GM12878 (cell line): ENCODE measurements at places on chromosomes 3 and 15.

DNA sequence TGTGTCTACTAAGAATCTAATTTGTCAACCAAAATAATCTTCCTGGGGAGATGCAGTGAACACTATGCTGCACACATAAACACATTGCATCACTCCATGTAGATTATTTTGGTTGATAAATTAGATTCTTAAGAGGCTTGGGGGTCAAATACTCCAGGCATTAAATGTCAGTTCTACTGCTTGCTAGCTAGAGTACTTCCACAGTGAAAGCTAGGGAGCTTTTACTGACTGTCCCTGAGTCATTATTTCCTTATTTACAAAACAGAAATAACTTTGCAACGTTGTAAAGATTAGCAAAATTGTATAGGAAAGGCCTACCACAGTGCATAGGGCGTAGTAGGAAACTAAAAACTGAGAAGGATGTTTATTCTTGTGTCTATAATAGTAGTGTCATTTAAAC lies 12.9 kb upstream of the TMC3 start:
- no peaks in the 10 kb centered on the region for H3K36me3 ChIP-seq
- H3K4me1 ChIP-seq: no peaks in the 10 kb centered on the region
- no peak overlapping the region for H3K4me3 ChIP-seq
- no peak overlapping the region for H3K27ac ChIP-seq
- DNase-seq: no peak
- no peaks in the 10 kb centered on the region for H3K27me3 ChIP-seq

GRCh38 chr3:55292360-55292759 lies 194.7 kb downstream of the WNT5A start:
- no peaks in the 10 kb centered on the region for H3K4me1 ChIP-seq
- H3K27me3 ChIP-seq: no peaks in the 10 kb centered on the region
- no peak overlapping the region for H3K4me3 ChIP-seq
- H3K27ac ChIP-seq: no peak overlapping the region
- no peak for DNase-seq

GRCh38 chr15:38414357-38414756 lies 39.6 kb upstream of the FAM98B start:
- H3K27me3 ChIP-seq: no peaks in the 10 kb centered on the region; the same call in 1 of the 2 replicates
- H3K27ac ChIP-seq: no peak overlapping the region
- H3K4me1 ChIP-seq: no peaks in the 10 kb centered on the region
- no peak overlapping the region for H3K4me3 ChIP-seq
- no peaks in the 10 kb centered on the region for H3K36me3 ChIP-seq
- DNase-seq: no peak

- H3K36me3 ChIP-seq: peaks cover 8% of the 10 kb centered on the region; the same call in 1 of the 2 replicates
- peak overlapping the region; percentile 82 for H3K4me3 ChIP-seq
- no peaks in the 10 kb centered on the region for H3K27me3 ChIP-seq
- peaks cover 14% of the 10 kb centered on the region for H3K4me1 ChIP-seq
- no peak for DNase-seq
Measured at GRCh38 chr3:43288850-43289249, 2.5 kb downstream of the SNRK start.

GRCh38 chr3:111335512-111336303 lies 206.3 kb upstream of the CD96 start:
- H3K4me3 ChIP-seq: no peak overlapping the region
- no peaks in the 10 kb centered on the region for H3K27me3 ChIP-seq
- no peaks in the 10 kb centered on the region for H3K36me3 ChIP-seq
- H3K27ac ChIP-seq: no peak overlapping the region
- H3K4me1 ChIP-seq: no peaks in the 10 kb centered on the region

DNA sequence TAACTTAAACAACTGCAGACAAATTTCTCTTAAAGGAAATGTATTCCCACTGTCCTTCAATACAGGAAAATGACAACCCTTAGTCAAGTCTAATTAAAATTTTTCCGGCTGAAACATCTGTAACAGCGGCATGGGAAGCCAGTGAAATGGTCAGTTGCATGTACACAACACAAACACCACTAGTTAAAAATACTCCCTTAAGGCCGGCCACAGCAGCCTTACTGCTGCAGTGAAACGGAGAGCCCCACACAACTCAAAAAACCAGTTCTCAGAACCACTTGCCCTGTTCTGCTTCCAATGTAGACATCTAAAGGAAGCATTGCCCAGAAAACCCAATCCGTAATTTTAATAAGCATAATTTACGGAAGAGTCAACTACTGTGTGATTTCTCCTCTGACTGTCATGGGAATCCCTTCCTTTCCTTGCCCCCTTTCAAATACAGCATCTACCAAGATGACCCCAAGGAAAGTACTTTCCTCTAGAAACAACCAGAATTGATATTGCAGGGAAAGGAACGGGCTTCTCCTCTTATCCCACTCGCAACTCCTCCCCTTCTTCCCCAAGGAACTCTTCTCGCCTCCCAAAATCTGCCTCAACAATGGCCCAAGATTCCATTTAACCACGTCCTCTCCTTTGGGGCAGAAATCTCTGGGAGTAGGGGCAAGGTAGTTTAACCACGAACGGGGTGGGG lies 1.6 kb downstream of the FBN1 start:
- H3K27ac ChIP-seq: peak overlapping the region; percentile 50
- H3K36me3 ChIP-seq: no peaks in the 10 kb centered on the region
- H3K4me1 ChIP-seq: peaks cover 8% of the 10 kb centered on the region; the same call in 1 of the 2 replicates
- H3K27me3 ChIP-seq: no peaks in the 10 kb centered on the region

GRCh38 chr3:38382506-38383080 lies 36.0 kb downstream of the XYLB start:
- DNase-seq: no peak
- H3K27ac ChIP-seq: no peak overlapping the region
- H3K36me3 ChIP-seq: peaks cover 5% of the 10 kb centered on the region
- H3K27me3 ChIP-seq: no peaks in the 10 kb centered on the region
- no peak overlapping the region for H3K4me3 ChIP-seq

- H3K4me3 ChIP-seq: no peak overlapping the region
- no peaks in the 10 kb centered on the region for H3K27me3 ChIP-seq
- H3K27ac ChIP-seq: no peak overlapping the region
- H3K36me3 ChIP-seq: no peaks in the 10 kb centered on the region
Measured at GRCh38 chr3:152857082-152857481, 22.2 kb downstream of the P2RY1 start.

GRCh38 chr15:52180196-52180835 lies 10.9 kb downstream of the GNB5 start:
- H3K36me3 ChIP-seq: no peaks in the 10 kb centered on the region
- H3K4me1 ChIP-seq: peaks cover 12% of the 10 kb centered on the region
- H3K4me3 ChIP-seq: peak overlapping the region; percentile 92
- peak overlapping the region; percentile 76 for H3K27ac ChIP-seq

DNA sequence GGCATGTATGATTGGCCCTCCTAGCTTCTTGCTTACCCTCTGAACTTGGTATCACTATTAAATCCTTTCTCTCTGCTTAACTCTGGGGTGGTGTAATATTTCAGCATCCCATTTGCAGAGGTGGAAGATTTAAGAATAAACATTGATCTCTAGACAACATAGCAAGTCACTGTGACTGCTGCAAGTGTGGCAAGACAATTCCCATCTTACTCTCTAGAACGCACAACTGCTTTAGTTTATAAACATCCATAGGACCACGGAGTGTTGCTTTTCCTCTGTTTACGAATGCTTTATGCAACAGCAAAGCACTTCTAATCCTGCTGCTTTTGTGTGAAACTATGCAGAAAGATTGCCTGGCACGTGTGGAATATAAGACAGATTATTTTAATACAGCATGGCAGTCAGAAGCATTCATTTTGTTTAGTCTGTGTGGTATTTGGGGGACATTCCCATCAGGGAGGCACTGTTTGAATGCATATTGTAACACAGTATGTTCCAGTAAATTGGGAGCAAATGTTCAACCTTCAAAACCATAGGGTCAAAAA lies 338.9 kb upstream of the TMCO5A start:
- H3K27ac ChIP-seq: no peak overlapping the region
- H3K4me1 ChIP-seq: no peaks in the 10 kb centered on the region
- H3K36me3 ChIP-seq: no peaks in the 10 kb centered on the region

GRCh38 chr15:49650676-49651075 lies 29.8 kb downstream of the DTWD1 start:
- no peaks in the 10 kb centered on the region for H3K36me3 ChIP-seq
- no peaks in the 10 kb centered on the region for H3K4me1 ChIP-seq
- H3K27me3 ChIP-seq: no peaks in the 10 kb centered on the region
- no peak for DNase-seq
- no peak overlapping the region for H3K27ac ChIP-seq
- no peak overlapping the region for H3K4me3 ChIP-seq

- no peak overlapping the region for H3K27ac ChIP-seq
- no peaks in the 10 kb centered on the region for H3K36me3 ChIP-seq
- no peaks in the 10 kb centered on the region for H3K4me1 ChIP-seq
- DNase-seq: no peak
- no peaks in the 10 kb centered on the region for H3K27me3 ChIP-seq
Measured at GRCh38 chr15:93362203-93362602, 273.2 kb upstream of the RGMA start.

DNA sequence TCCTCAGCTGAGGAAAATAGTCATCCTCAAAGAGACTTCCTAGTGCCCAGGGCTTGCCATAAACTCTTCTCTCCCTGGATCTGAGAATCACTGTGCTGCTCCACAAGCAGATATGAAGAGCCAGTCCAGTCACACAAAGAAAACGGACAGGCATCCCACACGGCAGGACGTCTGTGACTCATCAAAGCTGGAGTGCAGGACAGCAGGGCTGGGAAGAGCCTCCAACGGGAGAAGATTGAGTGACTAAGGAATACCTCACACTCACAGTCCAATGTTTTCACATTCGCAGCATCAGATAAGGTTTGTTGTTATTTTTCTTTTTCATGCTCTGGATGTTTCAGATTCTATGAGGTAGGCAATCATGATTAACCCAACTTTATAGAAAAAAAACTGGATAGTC lies 57.8 kb downstream of the NEK10 start:
- H3K27ac ChIP-seq: no peak overlapping the region
- no peaks in the 10 kb centered on the region for H3K27me3 ChIP-seq
- H3K4me1 ChIP-seq: no peaks in the 10 kb centered on the region
- H3K4me3 ChIP-seq: no peak overlapping the region
- no peak for DNase-seq

DNA sequence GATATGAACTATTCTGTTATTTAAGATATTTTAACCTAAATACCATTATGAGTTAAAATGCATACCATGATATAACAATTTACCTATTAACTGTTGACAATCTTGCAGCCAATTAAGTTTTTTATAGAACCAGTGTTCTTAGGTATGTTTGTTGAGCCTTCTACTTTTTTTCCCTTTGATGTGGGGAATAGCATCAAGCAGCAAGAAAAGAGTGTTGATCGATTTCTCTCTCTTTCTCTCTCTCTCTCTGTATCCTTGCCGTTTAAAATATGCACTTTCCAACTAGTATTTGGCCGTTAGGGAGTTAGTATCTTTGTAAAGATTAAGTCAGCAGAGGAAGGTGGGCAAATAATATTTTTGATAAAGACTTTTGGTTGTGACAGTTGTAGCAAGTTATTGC lies 5.9 kb downstream of the CHD2 start:
- H3K27ac ChIP-seq: peak overlapping the region; percentile 98
- DNase-seq: no peak
- peaks cover 13% of the 10 kb centered on the region for H3K4me1 ChIP-seq
- H3K27me3 ChIP-seq: no peaks in the 10 kb centered on the region
- peak overlapping the region; percentile 13 for H3K4me3 ChIP-seq

GRCh38 chr15:67023517-67024313 lies 41.7 kb upstream of the SMAD3 start:
- no peak for DNase-seq
- no peak overlapping the region for H3K4me3 ChIP-seq
- H3K27ac ChIP-seq: no peak overlapping the region
- no peaks in the 10 kb centered on the region for H3K36me3 ChIP-seq
- H3K27me3 ChIP-seq: no peaks in the 10 kb centered on the region

DNA sequence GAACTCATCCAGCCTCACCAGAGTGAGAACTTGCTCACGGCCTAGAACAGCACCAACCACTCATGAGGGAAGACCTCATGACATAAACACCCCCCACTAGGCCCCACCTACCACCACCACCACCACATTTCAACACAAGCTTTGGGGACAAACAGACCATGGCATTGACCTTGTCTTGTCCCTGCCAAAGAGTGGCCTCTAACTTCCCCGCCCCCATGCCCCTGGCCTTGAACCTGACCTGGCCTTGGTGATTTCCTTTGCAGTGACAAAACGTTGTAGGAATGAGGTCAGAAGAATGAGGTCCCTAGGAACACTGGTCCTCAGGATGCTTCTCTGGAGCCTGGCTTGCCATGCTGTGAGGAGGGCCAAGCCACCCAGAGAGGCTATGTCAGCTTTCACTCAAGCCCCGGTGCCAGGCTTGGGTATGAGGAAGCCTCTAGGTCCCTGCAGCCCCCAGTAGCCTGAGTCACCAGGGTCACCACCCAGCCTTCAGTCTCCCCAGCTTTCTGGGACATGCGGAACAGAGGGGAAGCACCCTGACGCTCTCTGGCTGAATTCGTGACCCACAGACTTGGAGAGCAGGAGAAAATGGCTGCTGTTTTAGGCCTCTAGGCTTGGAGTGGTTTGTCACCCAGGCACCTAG lies 57.9 kb downstream of the TPRA1 start:
- DNase-seq: no peak
- peaks cover 5% of the 10 kb centered on the region for H3K4me1 ChIP-seq

DNA sequence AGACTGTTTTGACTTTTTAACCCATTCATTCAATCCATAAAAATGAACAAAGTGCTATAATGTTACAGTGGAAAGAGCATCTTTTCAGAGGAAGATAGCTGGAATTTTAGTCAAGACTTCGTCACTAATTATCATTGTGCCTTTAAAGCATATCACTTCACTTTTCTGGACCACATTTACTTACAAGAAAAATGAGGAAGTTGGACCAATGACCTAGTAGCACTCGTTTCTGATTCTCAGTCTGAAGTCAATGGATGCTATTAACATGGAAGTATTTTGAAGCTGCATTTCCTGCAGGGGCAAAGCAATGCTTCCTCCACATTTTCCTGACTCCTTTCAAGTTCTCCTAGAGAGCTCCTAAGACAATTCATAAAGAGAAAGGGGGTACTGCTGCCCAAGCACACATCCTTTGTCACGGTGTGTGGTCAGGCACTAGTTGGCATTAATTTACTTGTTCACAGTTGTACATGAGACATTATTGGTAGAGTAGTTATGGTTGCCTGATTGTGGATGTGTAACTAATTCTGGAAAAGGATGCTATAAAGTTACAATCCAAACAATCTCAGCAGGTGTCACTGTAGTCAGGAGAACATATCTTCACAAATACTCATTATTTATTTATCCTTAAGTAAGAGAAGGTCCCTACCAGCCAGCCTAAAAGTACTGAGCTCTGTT lies 1049.1 kb downstream of the FHIT start:
- no peaks in the 10 kb centered on the region for H3K4me1 ChIP-seq
- no peak overlapping the region for H3K4me3 ChIP-seq
- no peaks in the 10 kb centered on the region for H3K36me3 ChIP-seq
- no peaks in the 10 kb centered on the region for H3K27me3 ChIP-seq
- no peak for DNase-seq

GRCh38 chr3:195177422-195178123 lies 93.4 kb downstream of the XXYLT1 start:
- no peak for DNase-seq
- no peak overlapping the region for H3K4me3 ChIP-seq
- H3K36me3 ChIP-seq: no peaks in the 10 kb centered on the region

GRCh38 chr3:43048470-43048869 lies 57.4 kb downstream of the POMGNT2 start:
- no peaks in the 10 kb centered on the region for H3K27me3 ChIP-seq
- H3K4me3 ChIP-seq: no peak overlapping the region
- H3K4me1 ChIP-seq: no peaks in the 10 kb centered on the region
- no peaks in the 10 kb centered on the region for H3K36me3 ChIP-seq
- no peak for DNase-seq

- no peaks in the 10 kb centered on the region for H3K27me3 ChIP-seq
- no peak overlapping the region for H3K4me3 ChIP-seq
- DNase-seq: no peak
- no peak overlapping the region for H3K27ac ChIP-seq
- no peaks in the 10 kb centered on the region for H3K36me3 ChIP-seq
Measured at GRCh38 chr3:18872466-18872865, 275.8 kb upstream of the KCNH8 start.

- no peak overlapping the region for H3K4me3 ChIP-seq
- no peaks in the 10 kb centered on the region for H3K36me3 ChIP-seq
- DNase-seq: no peak
- H3K4me1 ChIP-seq: no peaks in the 10 kb centered on the region
- no peak overlapping the region for H3K27ac ChIP-seq
Measured at GRCh38 chr15:40146037-40146436, 14.8 kb upstream of the BUB1B start.
